ENCODE measurements at places on chromosomes 3 and 15.

GRCh38 chr3:162034368-162034767 lies 537.8 kb downstream of the OTOL1 start:
- DNase-seq = no peak

DNA sequence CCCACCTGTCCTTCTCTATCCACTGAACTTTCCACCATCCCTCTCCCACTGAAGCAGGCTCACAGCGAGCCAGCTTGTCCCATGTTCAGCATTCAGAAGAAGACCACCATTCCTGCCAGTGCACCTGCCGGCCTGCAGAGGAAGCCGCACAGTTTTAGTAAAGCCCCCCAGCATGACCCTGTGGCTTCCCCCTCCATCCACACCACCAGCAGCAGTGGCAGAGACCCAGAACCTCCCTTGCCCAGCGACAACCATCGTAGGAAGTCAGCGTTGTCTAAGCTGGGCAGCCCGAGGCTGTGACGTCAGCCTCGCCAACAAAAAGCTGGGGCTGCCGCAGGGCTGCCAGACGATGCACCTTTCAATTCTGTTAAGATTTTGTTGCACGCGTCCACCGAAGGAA lies 66.6 kb upstream of the TAMM41 start:
- DNase-seq = no peak

DNA sequence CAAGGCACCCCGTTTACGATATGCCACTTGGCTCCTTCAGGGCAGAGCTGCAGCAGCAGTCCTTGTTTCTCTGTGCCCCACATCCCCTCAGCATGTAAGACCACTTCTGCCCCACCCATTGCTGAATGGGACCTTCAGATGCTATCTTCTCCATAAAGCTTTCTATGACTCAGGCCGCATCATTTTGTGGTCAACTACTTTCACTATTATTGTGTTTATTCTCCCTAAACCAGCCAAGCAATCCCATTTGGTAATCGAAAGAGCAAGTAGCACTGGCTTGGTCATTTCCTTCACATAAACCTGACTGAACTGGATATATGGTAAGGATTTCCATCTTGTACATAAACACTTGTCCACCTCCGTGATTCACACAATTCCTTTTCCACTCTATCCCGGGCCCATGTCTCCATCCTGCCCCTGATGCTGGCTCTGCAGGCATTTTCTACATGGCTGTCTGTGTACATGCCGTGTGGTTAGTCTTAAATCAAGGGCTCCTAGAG lies 25.7 kb downstream of the LIPC start:
- DNase-seq = no peak

- no peak for DNase-seq
These were observed 929.2 kb upstream of the CFAP20DC start for GRCh38 chr3:59978979-59979378.

DNA sequence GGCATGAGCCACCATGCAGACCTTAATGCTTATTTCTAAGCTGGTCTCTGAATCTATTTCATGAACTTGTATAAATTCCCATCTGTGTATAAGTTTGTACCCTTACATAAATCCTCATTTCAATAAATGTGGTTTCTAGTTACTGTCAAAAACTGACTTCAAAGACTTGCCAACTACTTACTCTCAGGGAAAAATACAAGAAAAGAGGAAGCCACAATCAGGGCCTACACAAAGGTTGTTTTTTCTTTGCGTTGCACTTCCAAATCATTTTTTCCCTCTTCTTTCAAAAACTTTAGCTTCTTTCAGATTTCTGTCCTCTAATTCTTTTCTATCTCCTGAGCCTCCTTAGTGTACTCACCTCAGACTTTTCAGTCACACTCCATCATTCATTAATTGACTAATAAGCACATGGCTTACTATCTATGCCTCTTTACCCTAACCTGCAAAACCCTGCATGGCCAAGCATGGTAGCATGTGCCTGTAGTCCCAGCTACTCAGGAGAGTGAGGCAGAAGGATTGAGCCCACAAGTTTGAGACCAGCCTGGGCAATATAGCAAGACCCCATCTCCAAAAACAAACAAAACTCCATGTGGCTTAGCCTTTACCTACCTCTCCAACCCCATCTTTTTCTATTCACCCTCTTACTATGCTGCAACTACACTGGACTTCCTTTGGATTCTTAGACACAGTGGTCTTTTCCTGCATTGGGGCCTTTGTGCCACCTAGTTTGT lies 37.7 kb downstream of the BUB1B start:
- no peak for DNase-seq

DNA sequence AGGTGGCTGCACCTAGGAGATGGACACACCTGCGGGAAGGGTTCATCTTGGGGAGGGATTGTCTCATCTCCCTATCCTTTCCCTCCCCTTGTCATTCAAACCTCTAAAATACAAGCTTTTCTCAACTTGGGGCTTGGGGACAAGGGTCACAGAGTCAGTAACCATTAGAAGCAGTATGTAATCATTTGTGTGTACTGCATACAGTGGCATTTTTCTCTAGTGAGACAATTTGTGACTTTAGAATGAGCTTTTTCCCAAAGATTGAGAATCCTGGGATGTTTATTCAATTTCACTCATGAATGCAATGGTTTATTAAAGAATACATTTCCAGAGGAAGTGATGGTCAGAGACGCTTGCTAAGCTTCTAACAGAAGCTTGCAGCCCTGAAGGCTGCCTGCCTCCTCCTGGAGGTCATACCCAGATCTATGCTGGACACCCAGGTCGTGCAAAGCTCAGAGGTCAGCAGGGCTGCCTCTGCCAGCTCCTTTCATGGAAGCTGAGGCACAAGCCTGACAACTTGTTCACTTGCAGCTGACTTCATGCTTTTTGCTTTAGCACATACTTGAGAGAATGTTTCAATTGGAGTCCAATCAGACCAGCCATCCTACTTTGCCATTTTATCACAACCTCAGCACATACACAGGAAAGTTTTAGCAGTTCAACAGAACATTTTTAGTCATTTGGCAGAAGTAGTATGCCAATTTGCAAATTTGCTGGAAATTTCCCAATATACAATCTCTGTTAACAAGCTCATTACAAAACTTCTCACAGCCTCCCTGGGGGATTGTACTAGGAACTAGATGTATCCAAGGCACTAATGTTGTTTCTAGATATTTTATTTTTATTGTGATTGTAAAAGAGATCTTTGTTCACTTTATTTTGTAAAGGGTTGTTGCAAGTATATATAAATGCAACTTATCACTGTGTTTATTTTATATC lies 25.6 kb upstream of the ALDH1L1 start:
- DNase-seq = no peak

GRCh38 chr3:119184796-119185570 lies 11.6 kb downstream of the UPK1B start:
- DNase-seq = no peak

GRCh38 chr3:167151636-167152035 lies 228.5 kb downstream of the ZBBX start:
- DNase-seq = no peak

DNA sequence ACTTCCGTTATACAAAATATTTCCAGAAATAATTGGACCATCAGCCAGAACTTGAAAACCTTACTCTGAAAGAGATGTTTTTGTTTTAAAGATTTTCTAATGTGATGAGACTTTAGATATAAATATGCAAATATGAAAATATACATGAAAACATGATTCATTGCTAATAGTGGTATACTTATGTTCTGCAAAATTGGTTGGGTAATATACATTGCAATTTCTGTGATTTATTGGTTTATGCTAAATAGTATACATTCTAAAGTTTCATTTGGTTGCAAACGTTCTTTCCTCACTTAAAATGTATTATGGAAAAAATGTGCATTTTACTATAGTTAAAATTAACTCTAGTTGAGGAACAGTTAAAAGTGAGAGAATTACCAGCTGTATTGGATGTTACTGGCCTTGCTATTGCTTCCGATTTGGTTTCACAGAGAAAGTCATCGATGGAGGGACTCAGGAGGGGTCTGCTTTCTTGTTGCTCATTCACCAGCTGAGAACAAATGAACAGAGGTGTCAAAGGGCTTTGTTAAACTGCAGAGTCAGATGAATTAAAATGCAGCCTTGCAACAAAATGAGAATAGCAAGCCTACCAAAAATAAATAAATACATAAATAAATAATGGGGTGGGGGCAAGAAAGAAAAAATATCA lies 149.3 kb downstream of the PEX5L start:
- DNase-seq = no peak

DNA sequence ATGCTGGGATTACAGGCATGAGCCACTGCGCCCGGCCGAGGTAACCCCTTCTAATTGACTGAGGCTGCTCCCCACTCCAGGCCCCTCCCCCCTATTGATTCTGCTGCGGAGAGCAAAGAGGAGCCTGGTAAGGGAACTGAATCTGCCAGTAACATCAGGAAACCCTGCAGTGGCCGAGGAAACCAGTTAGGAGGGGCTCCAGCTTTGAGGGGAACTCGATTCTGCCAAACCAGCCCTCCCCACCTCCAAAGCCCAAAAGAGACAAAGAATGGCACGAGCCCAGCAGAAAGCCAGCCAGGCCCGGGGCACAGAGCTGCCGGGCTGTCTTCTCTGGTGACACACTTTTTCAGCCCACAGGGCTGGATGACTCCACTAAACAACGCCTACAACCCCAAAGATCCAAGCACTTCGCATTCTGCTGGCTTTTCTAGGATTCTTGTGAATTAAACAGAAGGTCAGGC lies 15.0 kb upstream of the ACAD9 start:
- no peak for DNase-seq

DNA sequence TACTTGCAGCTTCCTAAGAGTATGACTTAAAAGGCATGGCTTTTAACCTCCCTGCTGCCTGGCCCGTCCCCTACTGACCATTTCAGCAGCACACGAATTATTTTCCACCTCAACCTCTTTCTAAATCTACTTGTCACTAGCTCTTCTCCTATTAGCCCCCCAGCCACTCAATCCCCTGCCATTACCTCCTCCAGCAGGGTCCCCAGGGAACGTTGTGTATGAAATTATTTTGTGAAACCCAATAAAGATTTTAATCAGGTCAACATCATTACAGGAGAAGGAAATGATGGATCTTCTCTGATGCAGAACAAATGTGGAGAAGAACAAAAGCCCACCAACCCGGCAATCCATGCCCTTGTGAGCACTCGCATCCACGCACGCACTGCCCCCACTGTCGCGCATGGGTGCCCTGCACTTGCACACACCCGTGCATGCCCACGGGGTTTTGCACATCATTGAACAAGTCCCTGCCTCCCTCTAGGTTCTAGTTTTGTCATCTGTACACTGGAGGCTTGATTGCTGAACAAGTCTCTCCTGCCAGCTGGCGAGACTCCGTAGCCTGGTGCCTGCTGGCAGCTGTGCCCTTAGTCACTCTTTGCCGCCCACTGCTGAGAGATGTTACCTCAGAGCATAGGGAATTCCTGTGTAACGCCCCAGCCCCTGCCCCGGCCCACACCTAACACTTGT lies 51.6 kb downstream of the LINGO1 start:
- no peak for DNase-seq

- no peak for DNase-seq
These were observed 23.5 kb downstream of the TMEM43 start for GRCh38 chr3:14148041-14148985.

DNA sequence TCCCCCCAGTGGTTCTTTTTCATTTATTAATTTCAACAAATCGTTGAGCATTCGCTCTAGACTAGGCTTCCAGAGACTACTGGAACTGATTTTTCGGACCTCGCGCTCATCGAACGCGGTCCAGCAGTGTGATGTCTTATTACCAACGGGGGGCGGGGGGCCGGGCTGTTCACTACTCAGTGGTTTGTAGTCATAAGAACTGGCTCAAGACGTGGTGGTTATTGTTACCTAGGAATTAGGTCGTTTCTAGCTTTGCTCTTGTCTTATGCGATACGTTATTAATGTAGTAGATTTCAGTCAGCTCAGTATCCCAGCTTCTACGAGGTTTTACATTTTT lies 858 bp downstream of the RBM5 start:
- DNase-seq = no peak

DNA sequence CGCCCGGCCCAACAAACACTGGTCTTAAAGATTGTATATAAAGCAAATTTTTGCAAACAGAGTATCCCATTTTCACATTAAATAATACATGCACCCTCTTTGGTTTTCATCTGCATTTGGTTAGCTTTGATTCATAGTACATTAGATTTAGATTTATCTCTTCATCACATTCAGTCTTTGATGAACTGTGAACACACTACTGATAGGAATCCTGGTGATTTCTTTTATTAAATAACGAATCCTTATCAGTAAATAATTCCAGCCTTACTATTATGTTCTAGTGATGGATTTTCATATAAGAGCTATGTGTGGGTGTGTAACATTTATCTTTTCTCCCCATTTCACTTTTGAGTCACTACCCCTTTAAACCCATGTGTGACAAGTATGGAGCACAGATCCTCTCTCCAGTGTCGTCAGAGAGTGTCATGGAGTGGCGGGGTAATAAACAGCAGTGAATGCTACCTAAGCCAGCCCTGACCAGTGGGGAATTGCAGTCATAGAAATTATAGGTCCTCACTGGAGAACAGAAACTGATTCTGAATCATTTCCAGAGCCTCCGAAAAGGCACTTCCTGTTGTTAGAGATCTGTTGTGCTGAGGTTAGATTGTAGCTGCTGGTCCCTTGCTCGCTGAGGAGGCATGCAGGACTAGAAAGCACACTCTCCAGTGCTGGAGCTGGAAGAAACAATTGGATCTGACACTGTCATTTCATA lies 22.0 kb downstream of the SLC7A14 start:
- DNase-seq = no peak

DNA sequence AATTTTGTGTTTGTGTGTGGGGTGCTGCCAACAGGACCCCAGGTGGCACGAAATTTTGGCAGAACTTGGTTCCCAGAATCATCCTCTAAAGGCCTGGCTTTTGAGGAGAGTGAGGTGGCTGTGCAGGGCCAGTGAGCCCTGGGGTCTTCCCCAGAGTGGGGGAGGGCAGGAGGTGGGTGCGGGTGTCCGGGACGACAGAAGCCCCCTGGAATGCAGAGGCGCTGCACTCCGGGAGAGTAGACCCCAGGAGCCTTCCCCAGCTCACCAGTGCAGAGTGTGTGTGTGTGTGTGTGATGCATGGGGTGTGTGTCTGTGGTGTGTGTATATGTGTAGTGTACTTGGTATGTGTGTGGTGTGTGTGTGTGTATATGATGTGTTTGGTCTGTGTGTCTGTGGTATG lies 44.4 kb upstream of the SEC13 start:
- DNase-seq = no peak

GRCh38 chr3:110767156-110767555 lies 304.5 kb upstream of the NECTIN3 start:
- no peak for DNase-seq

GRCh38 chr3:53140847-53141845 lies 10.9 kb upstream of the RFT1 start:
- DNase-seq = no peak

DNA sequence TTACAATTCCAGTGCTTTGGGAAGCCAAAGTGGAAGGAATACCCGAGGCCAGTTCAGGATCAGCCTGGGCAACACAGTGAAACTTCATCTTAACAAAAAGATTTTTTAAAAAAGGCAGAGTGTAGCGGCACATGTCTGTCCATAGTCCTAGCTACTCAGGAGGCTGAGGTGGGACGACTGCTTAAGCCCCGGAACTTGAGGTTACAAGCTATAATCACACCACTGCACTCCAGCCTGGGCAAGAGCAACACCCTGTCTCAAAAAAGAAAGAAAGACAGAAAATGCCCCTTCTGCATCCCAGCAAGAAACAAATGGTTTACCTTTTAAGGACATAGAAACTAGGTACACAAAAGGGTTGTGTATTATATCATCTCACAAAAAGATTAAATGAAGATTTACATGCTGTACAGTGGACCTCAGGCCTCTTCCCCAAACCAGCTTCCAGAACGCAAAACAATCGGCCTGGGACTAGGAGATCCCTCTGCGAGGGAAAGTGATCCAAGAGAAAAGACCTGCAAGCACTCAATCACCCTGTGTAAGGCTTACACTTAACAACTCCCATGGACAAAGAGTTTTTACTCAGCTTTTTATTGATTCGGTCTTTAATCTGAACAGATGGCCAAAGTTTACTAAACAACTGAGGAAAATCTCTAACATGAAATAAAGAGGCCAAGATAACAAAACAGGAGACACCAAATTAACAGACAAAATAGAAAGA lies 21.2 kb downstream of the TFDP2 start:
- no peak for DNase-seq

Measured in germinal center (tissue), 1 donor.